ENCODE measurements at places on chromosomes 16 and 17. TPM values are rescaled to one million over a fixed set of nuclear protein-coding genes. Genes with fewer than 3 reads are reported as not detected.

Gene NPIPB6
- polyA plus RNA-seq, result 3.0 TPM

Gene ABCA10
- 2.0 TPM for polyA plus RNA-seq

Gene RCVRN
- polyA plus RNA-seq, result 0.32 TPM

Gene PKMYT1
- 13.1 TPM for polyA plus RNA-seq

Gene ADGRG3
- 0.48 TPM for polyA plus RNA-seq

Gene ZNF785
- polyA plus RNA-seq, result 22.1 TPM

Gene TEFM
- 23.3 TPM for polyA plus RNA-seq

Gene RNF227
- 3.9 TPM for polyA plus RNA-seq

Gene KRT36
- polyA plus RNA-seq, result 0.12 TPM

Gene ZSCAN32
- polyA plus RNA-seq, result 19.0 TPM

Gene E4F1
- 16.2 TPM for polyA plus RNA-seq

Gene CCL2
- polyA plus RNA-seq, result 95.7 TPM

- DNase-seq, result no peak
Measured at GRCh38 chr17:19407601-19408345, 3.3 kb upstream of the RNF112 start.

GRCh38 chr17:61087024-61087423, 312.6 kb upstream of the TBX2 start:
- DNase-seq, result no peak

DNA sequence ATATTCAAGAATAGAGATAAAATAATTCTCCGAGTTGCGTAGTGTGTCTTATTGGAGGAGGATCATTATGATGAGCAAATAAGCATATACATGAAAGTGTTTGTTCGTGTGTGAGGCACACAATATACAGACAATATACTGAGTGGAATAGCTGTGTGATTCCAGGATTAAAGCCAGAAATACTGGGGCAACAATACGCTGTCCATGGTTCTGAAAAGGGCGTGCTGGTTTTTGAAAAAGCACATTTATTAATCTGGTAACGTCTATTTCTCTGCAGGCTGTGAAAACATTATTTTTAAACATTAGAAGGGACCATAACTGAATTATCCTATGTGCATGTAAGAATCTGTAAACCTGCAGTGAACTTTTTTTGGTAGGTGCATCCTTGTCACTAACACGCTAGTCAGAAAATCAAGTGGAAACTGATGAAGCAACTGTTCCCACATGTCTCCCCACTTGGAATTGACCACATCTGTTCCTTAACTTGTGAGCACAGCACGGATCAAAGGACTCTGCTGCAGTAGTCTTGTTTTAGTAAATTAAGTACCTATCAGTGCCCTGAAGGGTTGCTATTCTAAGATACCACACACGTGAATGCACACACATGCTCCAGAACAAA, 346.0 kb downstream of the GRIN2A start:
- peak; percentile 45 for DNase-seq

DNA sequence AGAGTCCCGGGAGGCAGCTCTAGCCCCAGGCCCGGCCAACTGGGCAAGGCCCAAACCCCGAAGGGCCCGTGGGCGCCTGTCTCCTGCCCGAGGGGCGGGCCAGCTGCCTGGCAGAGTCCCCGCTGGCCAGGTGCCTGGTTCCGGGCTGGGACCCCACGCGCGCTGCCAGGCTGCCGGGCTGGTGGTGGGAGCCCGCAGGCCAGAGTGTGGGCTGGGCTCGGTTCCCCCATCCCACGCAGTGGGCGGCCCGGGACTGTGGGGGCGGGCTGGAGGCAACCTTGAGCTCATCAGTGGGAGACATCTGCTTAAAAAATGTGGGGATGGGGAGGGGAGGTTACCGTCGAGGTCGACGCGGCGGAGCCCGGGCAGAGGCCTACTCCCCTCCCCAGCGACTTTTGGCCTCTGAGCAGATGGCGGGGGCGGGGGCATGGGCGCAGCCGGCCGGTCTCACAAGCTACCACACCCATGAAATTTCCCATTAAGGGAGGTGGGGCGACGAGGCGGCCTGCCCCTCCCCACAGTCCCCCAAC, 176.4 kb upstream of the GSE1 start:
- DNase-seq, result no peak

DNA sequence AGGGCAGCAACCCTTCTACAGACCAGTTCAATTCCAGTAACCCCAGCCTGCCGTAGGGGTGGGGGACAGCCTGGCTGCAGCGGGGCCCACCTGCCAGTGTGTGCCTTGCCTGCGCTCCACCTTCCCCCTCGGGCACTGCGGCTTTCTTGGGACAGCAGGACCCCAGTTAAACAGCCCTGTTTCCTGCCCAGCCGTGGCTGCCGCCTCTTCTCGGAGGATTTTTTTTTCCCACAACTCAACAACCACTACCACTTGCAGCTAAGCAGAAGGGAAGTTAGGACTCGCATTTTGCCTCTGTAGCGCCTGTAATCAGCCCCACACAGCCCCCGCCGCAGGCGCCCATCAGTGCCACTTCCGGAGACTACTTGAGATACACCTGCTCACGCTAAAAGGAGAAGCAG, 76.1 kb downstream of the RAI1 start:
- DNase-seq, result no peak

GRCh38 chr16:58032710-58033293, 7.2 kb downstream of the MMP15 start:
- no peak for DNase-seq

DNA sequence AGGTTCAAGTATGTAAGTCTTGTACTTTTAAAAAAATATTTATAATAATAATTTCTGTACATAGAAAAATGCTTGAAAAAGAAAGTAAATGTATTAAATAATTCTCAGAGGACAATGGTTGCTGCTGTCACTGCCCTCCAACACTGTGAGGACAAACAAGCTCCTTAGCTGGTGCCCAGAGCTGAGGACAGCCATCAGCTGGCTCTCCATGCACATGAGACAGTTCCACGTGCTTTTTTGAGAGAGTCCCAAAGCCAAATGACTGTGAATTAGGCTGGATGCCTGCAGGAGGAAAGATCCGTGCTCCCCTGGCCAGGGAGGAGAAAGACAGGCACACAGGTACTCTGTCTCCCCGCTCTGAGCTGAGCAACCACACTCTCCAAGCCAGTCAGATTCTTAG, 115.5 kb upstream of the IRX5 start:
- no peak for DNase-seq

DNA sequence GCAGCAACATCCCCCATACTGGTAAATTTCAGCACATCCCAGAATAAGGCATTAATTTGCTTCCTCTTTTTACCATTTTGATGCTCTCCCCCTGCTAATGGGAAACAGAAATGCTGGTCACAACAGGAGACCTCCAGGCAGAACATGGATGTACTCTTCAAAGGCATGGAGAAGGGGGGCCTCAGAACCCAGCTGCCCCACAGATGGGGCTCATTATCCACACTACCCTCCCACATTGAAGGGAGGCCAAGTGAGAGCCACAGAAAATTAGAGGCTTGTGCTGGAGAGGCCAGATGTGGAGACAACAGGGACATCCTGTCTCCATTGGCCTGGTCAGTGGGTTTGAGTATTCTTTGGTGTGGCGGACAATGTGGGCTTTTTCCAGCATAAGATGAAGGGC, 150.1 kb upstream of the CDH11 start:
- no peak for DNase-seq

DNA sequence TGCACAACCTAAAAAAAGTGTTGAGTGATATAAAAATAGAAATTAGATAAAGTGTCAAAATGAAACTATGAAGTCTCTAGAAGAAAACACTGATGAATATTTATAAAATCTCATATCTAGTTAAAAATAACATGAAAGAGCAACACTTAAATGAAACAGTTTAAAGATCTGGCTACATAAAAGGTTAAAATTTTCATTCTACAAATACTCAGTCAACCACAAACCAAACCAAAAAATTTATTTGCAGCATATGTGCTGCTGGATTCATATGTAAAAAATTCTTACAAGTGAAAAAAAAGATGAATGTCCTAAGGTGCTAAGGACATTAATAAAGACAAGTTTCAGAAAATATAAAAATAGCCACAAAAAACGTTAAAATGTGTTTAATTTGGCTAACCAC, 22.6 kb upstream of the CDYL2 start:
- DNase-seq, result no peak

DNA sequence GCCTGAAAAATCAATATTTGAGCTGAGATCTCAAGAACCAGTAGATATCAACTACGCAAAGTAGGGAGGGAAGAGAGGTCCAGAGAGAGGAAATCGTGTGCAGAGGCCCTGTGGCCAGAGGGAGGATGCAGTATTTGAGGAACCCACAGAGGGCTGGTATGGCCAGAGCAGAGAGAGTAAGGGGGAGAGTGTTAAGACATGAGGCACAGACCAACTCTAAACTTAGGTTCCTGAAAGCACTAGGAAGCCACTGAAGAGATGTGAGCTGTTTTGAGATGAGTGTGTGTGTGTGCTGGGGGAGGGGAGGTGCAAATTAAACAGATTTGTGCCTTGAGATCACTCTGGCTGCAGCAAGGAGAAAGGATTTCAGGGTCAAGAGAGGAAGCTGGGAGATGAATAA, 10.9 kb downstream of the SLC13A2 start:
- DNase-seq, result no peak

- no peak for DNase-seq
Measured at GRCh38 chr16:27695161-27695560, 145.2 kb downstream of the KATNIP start.

DNA sequence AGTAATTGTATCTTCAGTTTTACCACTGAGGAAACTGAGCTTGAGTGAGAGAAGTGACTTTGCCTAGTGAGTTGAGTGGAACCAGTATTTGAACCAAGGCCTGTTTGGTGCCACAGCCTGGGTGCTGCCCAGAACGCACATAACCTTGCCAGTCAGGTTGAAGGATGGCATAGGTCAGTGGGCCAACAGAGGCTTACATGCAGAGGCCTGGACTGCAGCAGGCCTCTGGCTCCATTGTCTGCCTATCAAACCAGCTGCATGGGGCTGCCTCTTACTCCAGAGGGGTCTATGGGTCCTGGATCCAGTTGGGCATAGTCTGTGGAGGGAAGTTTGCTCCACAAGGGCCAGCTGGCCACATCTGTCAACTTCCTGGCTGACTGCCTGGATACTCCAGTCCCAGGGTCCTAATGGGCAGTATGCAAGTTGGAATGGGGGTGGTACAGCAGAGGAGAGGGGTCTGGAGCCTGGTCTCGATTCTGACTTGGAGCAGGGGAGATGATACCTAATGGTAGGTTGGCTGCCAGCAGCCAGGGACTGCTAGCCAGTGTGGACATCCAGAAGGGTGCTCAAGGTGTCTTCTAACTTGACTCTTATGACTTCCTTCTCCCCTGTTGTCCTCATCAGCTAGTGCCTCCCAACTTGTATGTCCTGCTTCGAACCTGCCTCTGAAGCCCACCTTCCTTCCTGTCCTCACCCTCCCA, 11.1 kb upstream of the RNF112 start:
- no peak for DNase-seq

GRCh38 chr17:238071-238963, 56.9 kb upstream of the DOC2B start:
- no peak for DNase-seq

DNA sequence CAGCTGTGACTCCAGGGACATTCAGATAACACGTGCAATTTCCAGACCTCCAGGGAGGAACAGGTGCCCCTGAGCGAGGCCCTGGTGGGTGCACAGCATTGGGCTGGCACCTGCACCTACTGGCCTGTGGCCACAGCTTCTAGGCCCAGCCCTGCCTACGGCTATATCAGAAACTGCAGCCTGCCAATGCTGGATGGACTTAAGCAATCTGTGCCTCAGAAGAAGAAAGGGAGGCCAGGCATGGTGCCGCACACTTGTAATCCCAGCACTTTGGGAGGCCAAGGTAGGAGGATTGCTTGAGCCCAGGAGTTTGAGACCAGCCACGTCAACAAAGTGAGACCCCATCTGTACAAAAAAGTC, 12.4 kb downstream of the PITPNM3 start:
- no peak for DNase-seq

GRCh38 chr16:79887541-79888540, 287.3 kb upstream of the MAF start:
- no peak for DNase-seq

DNA sequence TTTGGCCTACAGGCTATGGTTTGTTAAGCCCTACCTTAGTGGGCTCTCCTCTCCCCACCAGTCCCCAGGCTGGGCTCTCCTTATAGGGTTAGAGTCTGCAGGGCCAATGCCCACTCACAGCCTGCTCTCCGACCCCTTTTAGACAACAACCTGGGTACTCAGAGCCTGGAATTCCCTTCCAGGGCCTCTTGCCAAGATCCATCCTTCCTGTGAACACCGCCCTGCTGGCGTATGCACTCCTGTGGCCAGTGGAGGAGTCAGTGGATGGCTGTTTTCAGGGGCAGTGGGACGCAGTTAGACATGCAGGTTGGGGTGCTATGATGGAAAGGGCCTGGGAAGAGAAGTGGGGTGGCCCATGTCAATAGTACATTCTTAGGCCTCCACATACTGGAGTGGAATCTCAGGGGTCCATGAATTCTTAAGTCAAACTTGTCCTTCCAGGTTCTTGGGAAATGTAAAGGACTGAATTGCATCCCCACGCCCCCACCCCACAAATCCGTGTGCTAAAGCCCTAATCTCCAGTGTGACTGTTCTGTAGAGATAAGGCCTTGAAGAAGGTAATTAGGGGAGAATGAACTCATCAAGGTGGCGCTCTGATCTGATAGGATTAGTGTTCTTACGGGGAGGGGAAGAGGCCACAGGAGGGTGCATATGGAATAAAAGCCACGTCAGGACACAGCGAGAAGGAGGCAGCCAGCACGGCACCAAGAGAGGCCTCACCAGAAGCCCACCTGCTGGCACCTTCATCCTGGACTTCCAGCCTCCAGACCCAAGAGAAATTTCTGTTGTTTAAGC, 81.6 kb upstream of the CACNG5 start:
- DNase-seq, result no peak

GRCh38 chr16:60605176-60605575, 1431.1 kb downstream of the CDH8 start:
- no peak for DNase-seq

GRCh38 chr16:583470-583814, 6.4 kb upstream of the RAB40C start:
- no peak for DNase-seq

- no peak for DNase-seq
Measured at GRCh38 chr16:85473909-85474620, 139.1 kb upstream of the GSE1 start.

GRCh38 chr17:11980813-11981212, 16.5 kb downstream of the ZNF18 start:
- no peak for DNase-seq

DNA sequence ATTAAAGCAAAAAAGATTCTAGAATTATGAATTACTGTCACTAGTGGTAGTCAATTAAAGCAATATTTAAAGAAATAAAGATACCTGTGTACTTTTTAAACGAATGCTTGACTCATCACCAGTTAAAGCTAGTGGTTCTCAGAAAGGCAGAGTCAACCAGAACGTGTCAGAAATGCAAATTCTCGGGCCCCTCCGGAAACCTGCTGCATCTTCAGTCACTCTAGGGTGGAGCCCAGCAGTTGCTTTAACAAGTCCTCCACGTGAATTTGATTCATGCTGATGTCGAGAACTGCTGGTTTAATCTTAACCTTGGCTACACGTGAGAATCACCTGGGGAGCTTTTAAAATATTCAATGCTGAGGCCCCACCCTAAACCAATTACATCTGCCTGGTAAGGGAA, 169.8 kb upstream of the SDK2 start:
- no peak for DNase-seq
